ENCODE measurements at places on chromosomes 4 and X.

DNA sequence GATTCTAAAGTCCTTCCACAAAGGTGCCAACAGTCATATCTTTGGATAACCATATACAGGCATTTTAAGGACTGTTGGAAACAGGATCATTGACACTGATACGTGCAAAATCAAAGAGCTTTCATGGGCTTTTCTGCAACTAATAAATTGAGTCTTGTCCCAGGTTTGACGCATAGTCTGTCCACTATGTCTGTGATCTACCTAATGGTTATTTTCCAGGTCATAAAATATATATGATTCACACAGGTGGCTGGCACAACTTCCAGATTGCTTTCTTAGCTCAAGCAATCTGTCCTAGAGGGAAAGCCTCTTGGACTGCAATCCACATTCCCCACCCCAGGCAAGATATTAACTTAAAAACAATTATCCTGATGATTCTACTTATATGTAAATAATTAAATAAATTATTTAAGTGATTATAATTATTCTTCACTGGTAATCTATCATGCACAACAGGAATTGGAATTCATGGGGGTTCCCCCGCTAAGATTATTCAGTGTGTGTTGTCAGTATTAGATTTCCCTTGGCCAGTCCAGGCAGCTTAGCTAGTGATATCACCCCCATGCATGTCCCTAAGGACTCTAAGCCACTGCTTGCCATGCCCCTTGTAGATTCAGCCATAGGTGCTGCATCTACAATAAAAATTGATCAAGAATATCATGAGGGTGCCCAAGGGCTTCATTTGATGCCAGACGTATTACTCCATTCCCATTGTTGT is 97.8 kb downstream of the TLL1 start:
- DNase-seq: no peak

DNA sequence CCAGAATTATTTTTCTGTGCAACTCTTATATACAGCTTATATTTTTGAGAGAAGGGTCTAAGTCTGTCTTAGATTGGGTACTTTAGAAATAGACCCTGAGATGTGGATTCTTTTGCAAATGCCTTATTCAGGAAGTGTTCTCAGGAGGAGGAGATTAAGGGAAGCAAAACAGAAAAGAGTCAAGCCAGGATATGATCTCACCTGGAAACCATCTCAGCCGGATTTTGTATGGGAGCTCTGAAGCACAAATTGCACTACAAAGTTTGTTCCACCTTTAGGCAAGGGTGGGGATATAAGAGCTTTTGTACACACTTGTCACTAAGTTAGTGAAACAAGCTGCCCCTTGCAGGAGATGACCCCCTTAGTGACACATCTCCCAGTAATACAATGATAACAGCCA is 121.2 kb upstream of the GRPR start:
- DNase-seq: no peak

- DNase-seq: no peak
Measured at GRCh38 chr4:128386761-128387599, 99.4 kb upstream of the PGRMC2 start.

DNA sequence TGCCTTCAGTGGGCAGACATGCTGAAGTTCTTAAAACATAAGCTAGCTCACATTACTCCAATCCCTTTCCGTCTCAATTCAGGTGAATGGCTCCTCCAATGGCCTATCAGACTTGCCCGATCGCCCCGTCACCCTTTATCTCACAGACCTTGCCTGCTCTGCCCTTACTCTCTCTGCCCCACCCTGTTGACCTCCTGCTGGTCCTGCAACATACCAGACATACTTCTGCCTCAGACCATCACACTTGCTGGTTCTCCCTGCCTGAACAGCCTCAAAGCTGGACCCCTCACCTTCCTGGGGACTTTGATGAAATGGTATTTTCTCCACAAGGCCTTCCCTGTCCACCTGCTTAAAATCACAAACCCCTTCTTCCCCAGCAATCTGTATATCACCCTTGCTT is 340.1 kb upstream of the NR3C2 start:
- DNase-seq: no peak

DNA sequence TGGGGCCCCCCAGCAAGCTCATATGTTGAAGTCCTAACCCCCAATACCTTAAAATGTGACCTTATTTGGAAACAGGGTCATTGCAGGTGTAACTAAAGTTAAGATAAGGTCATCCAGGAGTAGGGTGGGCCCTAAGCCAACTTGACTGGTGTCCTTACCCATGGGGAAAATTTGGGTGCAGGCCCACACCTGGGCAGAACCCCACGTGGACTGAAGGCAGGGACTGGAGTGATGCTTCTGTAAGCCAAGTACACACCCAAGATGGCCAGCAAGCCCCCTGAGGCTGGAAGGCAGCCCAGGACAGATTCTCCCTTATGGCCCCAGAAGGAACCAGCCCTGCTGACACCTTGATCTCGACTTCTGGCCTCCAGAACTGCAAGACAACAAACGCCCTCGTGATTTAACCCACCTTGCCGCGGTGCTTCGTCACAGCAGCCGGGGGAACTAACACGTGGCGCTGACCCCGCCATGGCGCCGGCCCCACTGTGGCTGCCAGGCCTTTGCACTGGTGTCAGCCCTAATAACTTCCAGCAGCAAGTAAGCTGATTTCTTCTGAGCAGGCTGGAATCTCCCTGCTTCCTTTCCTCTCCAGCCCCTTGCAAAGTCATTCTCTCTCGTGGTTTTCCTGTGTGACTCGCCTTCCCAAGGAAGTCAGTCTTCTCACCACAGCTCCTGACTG is 23.2 kb upstream of the MXD4 start:
- DNase-seq: no peak

- no peak for DNase-seq
Measured at GRCh38 chr4:146495269-146495668, 26.5 kb downstream of the SLC10A7 start.

DNA sequence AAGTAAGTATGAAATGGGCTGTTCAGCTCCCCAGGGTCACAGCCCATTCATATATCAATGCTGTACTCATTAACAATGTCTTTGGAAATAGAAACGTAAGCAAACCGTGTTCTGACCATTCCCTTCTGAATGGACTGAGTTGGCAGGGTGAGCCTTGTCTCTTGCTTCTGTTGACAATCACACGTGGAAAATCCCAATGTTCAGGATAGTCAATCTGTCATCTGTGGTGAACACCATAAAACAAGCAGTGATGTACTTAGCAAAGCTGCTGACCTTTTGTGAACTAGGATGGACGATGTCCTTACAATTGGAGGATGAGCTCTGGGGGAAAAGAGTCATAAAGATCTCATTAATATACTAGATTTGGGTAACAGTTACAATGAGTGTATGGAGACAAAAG is 109.6 kb upstream of the PAQR3 start:
- no peak for DNase-seq

GRCh38 chrX:17361620-17362019 is 13.4 kb upstream of the NHS start:
- no peak for DNase-seq

- no peak for DNase-seq
Measured at GRCh38 chr4:29213020-29213419, 1507.1 kb upstream of the PCDH7 start.

DNA sequence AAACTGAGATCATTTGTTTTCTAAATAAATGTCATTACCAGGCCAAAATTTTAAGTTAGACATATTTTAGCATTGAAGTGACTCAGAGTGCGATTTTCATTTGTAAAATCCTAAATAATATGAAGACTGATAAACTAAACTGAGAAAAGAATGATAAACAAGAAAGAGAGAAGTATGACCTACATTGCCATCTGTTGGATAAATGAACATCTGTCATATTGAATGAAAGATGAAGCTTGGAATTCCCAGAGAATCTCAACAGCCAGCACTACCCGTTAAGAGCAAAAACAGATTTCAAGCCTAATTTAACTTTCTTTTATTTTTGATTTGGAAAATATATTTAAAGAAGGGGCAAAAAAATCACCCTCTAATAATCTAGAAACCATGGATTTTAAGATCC is 591.0 kb upstream of the ATOH1 start:
- DNase-seq: no peak

GRCh38 chr4:76872556-76872955 is 25.4 kb downstream of the SOWAHB start:
- DNase-seq: no peak

DNA sequence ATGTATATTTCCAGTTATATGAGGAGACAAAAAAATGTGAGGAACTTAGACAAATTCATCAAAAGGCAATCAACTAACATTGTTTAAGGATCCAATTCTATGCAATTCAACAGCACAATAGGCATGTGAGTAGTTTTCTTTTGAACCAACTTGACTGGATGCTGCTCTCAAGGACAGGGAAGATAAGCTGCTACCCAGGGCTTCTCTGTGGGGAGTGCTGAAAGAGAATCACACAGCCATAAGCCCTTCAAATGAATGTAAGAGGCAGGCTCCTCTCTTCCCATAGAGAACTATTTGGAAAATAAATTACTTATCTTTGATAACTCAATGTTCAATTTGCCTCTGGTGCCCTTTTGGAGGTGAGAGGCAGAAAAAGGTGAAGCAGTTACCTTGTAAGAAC is 1413.6 kb downstream of the PCDH7 start:
- DNase-seq: no peak

- no peak for DNase-seq
Measured at GRCh38 chrX:57156397-57157049, 19.3 kb upstream of the SPIN2A start.

- DNase-seq: no peak
Measured at GRCh38 chrX:11445540-11445939, 152.3 kb downstream of the AMELX start.

DNA sequence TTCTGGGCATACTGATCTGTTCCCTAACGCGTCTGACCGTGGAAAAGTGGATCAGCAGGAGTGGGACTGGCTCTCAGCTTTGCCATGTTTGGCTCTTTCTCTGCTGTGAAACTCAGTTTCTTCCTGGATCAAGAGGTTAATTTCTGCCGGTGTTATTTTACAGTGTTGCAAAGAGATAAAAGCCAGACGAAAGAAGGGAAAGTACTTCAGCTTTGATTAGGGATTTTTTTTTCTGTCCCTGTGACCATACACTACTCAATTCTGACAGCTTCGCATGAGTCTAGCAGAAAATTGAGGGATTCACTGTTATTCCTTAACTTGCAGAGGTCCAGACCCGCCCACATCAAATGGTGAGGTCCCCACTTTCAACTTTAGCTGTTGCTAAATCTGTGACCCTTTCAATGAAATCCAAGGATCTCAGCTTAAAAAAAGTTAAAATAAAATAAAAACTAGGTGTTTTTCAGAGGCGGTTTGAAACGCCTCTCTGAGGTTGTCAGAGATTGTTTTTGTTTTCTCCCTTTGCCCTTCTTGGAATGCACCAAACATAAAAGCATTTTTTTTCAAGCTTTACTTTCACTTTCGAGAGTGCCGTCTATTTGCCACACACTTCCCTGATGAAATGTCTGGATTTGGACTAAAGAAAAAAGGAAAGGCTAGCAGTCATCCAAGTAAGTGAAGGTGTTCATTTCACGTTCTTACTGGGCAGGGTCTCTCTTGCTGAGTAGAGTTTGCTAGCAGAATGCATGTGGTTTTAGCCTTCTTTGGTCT is at the start of gene TLR3:
Gene TLR3, plus strand, starts transcription at position 576 of the 768 bp plus-strand sequence. CDS start 7,464 bp downstream, outside the sequence.
- DNase-seq: no peak

DNA sequence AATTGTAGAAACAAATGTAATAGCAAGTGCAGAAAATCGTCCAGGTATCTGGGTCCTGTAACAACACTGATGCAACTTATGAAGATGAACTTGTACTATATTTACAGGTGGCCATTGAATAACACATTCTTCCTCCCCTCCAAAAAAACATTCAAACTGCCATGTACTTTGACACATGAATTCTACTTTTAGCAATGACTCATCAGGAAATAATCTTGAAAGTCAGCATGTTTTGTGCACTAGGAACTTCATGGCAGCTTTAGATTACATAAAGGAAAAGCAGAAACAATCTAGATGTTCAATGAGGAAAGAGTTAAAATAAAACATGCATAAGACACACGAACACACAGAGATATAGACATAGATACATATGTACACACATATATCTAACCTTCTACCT is 2.5 kb downstream of the PABPC1L2A start:
- no peak for DNase-seq

DNA sequence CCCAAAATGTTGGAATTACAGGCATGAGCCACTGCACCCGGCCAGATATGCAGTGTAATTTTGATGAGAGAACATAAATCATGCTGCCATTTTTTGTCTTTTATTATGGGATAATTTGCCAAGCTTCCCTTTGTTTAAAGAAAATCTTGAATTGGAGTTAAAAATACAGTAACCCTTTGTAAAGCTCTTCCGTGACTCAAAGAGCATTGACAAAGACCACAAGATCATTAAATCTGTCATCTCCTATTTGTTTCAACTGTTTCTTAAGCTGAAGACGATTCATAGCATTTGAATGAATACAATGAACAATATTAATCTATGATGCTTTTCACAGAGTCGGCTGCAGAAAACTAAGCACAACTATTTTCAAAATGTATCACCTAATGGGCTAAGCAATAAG is 132.6 kb downstream of the ANAPC4 start:
- DNase-seq: no peak

DNA sequence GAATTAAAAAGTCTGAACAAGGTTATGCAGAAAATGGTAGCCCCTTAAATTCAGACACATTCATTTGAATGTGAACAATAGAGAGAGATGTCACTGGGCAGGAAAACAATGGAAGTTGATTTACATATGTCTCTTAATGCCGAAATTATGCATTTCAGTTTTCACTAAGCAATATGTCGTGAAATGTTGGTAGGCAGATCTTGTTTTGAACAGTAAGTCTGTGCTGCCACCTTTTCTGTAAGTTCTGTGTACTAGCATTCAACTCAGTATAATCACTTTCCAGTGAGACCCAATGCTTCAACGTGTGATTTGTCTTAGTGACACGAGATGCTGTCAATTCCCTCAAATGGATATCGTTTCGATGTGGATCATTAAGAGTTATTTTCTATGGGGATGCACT is 222.7 kb upstream of the VCX3A start:
- DNase-seq: no peak

GRCh38 chr4:81429031-81429430 is 42.7 kb downstream of the RASGEF1B start:
- DNase-seq: no peak

DNA sequence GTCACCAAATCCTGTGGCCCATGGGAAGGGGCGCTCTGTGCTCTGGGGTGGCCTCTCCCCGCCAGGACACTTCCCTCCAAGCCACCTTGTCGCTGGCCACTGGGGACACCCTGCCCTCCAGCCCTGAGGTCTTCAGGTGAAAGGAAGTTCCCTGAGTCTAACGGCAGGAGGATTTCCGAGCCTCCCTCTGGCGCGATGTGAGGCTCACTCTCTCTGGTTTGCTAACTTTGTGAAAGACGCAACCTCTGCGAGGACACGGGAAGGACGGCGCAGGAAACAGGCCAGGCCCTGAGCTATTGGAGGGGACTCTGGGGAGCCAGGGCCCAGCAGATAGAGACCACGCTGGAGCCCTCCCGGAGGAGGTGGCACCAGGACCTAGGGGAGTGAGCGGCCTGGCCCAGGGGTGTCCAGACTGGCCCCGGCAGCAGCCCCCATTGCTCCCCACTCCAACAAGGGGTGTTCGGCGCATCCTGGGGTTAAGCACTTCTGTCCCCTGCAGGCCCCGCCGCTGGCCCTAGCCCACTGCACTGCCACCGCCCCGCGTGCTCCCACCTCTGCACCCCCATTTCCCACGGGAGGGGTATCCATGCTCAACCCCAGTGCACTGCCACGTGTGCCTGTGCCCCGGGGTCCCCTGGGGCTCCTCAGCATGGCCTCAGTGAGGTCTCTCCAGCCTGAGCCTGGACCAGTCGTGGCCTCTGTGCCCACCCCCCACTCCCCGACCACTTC is 72.2 kb upstream of the MXD4 start:
- DNase-seq: no peak
